ENCODE measurements at places on chromosomes 3 and 15.

DNA sequence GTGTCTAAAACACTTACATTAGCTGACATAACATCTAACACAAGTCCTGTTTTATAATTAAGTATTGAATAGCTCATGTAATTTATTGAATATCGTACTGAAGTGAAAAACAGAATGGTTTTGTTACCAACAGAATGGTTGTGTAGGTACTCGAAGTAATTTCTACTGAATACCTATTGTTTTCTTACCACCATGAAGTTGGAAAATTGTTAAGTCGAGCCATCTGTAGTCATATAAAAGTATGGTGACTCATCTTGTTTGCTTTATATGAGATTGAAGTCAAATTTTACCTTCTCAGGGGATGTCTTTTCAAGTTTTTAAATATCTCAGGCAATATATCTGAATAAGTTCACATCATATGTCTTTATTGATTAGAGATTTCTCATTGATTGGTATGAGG, 37.6 kb downstream of the PIAS1 start:
- no peak for DNase-seq

- no peak for DNase-seq
These were observed 749.6 kb downstream of the AGBL1 start for GRCh38 chr15:86829245-86829644.

DNA sequence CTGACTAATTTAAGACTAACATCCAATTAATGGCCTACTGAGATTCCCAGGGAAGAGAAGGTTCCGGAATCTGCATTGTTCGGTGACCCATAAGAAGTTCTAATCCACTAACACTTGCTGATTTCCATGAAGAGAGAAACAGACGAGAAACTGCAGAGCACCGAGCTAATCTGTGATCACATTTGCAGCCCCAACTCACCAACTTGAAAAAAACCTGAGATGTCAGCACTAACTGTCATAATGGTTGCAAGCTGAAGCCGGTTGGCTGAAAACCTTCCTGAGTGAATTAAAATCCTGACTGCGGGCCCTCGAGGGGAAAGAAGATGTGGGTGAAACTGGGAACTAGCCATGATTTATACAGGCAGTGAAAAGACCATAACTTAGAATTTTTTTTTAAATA, 204.8 kb upstream of the IGF1R start:
- DNase-seq = peak; percentile 27

DNA sequence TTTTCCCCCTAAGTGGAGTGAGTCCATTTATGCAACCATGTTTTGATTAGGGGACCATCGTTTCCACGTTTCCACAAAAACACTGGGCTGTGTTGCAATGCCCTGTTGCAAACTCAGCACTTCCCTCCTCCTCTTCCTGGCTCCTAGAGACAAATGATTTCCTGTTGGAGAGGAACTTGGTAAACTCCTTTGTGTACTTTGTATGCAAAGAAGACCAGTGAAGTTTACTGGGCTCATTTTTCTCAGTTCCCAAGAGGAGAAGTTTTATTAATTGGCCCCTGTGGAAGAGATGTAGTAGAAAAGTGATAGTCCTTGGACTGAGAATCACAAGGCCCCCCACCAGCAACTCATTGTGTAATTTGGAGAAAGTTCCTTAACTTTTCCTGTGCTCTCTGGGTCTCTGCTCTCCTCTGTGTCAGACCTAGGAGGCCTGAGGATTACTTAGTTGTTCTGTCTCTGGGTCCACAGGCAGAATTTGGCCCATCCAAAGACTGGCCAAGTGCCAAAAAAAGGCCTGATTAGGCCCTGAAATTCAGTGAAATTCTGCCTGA, 95.0 kb downstream of the ATG7 start:
- DNase-seq = peak; percentile 84

DNA sequence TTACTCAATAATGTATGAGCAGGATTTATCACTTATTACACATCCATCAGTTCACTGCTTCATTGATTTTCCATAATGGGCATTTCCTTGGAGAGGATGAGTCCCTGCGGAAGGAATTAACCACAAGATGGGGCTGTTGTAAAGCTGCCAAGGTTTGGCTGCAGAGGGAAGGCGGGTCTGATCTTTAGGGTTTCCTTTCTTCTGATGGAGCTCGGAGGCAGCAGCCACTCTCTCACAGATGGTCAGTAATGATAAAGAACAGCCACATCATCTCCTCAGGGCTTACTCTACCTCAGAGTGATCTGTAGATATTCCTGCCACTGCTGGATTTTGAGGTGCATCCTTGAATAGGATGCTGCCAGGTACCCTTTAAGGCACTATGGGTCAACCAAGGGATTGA, 115.2 kb downstream of the USP13 start:
- DNase-seq = peak; percentile 86

DNA sequence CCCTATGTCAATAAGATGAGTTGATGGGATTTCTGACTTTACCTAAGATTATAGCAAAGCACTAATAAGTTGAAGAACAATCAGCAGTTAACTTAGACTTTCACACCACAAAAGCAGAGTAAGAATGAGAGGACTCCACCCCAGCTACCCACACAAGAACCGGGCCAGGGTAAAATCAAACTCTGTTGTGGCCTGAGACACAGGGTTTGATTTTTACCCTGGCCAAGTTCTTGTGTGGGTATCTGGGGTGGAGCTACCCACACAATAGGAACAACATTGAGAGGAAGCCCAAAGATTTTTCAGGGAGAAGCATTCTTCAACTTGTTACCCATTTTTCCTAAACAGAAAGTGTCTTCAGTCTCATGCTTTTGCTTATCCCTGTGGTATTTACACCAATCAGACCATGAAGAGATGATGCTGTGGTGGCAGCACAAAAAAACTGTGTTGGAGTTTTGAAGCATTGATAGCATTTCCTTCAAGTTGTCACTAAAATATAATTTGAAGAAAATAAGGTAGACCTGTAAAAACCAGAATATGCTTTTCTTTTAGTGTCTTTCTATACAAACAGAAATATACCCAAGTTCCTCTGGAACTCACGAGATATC, 25.6 kb downstream of the CPOX start:
- no peak for DNase-seq

GRCh38 chr3:157329551-157329950, 107.1 kb upstream of the PTX3 start:
- DNase-seq = no peak

DNA sequence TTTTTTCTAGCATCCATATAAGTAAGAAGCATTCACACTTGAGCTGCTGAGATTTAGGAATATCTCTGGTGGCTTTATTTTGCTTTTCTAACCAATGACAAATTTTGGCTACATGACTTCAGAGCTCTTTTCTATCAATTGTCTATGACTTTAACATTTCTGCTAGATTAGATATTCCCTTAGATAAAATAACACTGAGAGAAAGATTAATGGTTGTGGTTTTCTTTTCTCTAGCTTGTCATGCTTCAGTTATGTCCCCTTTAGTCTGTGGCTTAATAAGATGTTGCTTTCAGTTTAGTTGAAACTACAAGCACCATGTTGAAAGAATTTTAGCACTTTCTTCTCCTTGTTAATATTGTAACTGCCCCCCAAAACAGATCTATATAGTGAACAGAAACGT, 665.6 kb upstream of the CCDC54 start:
- DNase-seq = peak; percentile 85

DNA sequence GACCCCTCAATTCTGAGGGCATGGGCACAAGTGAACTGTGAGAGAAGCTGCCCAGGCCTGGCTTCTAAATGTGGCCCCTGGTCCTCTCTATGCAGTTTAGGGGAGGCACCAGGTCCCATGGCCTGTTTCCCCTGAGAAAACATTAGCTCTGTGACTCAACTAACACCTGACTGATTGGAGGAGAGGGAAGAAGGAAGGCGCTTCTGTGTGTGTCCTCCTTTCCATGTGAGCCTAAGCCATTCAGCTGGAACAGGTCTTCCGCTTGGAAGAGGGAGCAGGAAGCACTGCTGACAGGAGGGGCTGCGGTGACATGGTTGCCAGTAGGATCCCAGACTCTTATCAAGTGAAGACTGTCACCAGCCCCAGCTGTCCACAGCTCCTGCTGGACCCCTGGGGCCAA, 79.5 kb downstream of the MYLK start:
- no peak for DNase-seq

DNA sequence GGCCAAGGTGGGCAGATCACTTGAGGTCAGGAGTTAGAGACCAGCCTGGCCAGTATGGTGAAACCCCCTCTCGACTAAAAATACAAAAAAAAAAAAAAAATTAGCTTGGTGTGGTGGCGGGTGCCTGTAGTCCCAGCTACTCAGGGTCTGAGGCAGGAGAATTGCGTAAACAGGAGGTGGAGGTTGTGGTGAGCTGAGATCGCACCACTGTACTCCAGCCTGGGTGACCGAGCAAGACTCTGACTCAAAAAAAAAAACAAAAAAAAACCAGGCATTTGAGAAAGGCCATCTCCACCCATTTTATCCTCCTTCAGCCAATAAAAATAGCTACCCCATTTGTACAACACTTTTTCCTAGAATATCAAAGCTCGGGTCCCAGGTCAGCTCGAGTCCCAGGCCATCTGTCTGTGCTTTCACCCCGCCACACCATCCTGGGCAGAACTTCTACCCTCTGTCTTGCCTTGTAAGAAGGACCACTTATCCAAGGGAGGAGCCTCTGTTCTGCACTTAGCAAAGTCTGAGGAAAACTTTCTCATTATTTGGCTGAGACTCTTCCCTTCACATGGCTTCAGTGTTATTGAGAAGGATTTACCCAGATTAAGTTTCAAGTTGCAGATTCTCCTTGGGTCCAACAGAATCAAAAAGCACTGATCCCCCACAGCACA, 99.1 kb downstream of the MESD start:
- DNase-seq = no peak

DNA sequence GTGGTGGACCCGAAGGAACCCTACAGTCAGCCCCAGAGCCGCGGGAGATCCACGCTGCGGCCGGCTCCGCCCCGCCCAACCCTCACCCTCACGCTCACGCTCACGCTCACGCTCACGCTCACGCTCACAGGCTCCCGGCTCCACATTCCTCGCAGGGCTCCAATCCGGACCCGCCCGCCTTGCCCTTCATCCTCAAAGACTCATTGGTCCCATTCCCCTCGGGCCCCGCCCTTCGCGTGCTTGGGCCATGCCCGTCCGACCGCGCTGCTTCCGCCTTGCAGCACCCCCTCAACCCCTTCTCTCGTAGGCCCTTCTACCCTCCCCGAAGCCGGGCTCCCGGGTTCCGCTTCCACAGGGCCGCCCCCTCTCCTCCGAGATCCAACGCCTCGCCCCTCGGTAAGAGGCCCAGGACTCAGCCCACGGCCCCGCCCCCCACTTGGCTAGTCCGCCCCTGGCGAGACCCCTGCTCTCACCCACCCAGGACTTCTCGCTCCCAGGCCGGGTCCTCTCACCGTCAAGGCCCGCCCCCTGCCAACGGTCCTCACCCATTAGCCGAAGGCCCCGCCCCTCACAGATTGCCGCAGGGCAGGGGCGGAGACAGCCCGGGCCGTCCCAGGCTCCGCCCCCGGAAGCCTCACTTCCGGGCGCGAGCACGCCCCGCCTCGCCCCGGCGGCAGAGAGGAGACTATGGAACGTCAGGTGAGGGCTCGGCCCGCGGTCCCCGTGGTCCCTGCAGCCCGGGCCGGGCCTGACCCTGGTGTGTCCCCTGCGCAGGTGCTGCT, at the start of gene APEH:
Gene APEH, plus strand, starts transcription at position 637 of the 782 bp plus-strand sequence. Its CDS starts 51 bp downstream, at position 688.
- peak; percentile 93 for DNase-seq

- no peak for DNase-seq
These were observed 267.7 kb downstream of the TJP1 start for GRCh38 chr15:29554531-29554930.

- DNase-seq = peak; percentile 31
These were observed 120.2 kb downstream of the LRRC28 start for GRCh38 chr15:99371180-99372103.

GRCh38 chr3:97838393-97838792, 16.6 kb downstream of the CRYBG3 start:
- no peak for DNase-seq

GRCh38 chr3:192229866-192230265, 497.5 kb downstream of the FGF12 start:
- no peak for DNase-seq

GRCh38 chr3:136751316-136752171, 634 bp downstream of the STAG1 start:
- peak; percentile 65 for DNase-seq

GRCh38 chr15:23437146-23437545, 9.9 kb downstream of the GOLGA6L2 start:
- DNase-seq = no peak

DNA sequence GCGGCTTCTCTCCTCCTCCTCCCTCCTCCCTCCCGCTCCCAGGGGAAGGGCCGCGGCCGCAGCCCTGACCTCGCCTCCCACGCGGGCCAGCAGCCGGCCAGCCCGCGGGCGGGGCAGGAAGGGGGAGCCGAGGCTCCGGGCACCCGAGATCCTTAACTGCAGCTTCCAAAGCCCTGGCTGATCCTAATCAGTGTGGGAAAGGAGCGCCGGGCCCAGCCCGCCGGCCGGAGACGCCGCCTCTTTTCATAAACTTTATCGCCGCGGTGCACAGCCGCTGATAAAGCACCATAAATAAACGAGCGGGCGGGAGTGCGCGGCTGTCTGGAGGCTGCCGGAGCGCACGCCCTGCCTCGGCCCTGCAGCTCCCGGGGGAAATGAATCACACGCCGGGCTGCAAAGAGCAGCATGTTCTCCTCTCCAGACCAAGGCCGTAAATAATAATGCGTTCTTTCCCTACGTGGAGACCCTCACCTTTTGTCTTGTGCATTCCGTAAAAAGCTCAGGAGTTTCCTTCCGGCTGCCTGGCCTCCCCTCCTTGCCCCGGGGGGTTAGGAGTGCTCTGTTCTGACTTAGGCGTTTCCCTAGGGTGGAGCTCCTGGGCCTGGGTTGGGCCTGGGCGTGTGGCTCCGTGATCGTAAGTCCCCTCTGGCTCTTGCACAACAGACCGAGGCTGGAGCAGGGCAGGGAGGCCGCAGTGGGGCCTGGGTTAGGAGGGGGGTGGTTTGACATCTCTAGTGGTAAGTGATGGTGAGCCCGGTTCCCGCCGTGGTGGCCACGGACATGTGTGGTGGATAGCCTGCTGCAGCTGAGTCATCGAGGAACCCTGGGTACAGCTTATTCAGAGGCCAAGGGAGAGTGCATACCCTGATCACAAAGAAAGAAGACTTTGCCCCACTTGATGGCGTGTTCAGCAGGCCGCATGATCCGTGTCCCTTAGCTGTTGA, 132.6 kb upstream of the HES1 start:
- DNase-seq = peak; percentile 92

- DNase-seq = peak; percentile 65
These were observed 179.4 kb downstream of the OPA1 start for GRCh38 chr3:193772422-193772763.

DNA sequence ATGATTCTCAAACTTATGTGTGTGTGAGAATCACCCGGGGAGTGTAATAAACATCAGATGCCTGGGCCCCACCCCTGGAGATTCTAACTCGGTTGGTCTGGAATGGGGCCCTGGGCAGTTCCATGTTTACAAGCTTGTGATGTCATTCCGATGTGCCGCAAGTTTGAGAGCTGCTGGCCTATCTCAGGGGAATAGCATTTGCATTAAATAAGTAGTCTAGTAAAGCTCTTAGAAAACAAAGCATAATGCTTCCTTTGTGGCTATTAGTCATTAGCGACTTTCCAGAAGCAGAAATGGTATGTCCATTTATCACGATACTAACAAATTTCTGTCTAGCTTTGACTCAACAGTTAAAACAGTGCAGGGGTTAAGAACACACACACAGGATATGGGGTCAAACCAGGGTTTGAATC, 20.9 kb downstream of the PGBD4 start:
- no peak for DNase-seq

- no peak for DNase-seq
These were observed 59.8 kb downstream of the CHSY1 start for GRCh38 chr15:101192081-101192480.
